Activated T-helper 1 cell treated with anti-CD3 and anti-CD28 coated beads, Interleukin-2, amount 50 U/mL, for 16 hours (primary cell): ENCODE measurements at places on chromosomes 3 and 15.

GRCh38 chr3:165389064-165389463 lies 192.9 kb upstream of the SLITRK3 start:
- no peak for DNase-seq

DNA sequence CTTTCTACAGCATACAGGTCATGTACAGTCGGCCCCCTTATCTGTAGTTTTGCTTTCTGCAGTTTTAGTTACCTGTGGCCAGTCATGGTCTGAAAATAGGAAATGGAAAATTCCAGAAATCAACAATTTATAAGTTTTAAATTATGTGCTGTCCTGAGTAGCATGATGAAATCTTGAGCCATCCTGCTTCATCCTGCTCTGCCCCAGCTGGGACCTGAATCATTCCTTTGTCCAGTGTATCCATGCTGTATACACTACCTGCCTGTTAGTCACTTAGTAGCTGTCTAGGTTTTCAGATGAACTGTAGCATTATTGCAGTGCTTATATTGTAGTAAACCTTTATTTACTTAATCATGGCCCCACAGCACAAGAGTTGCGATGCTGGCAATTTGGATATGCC lies 44.8 kb downstream of the AP4E1 start:
- no peak for DNase-seq

- no peak for DNase-seq
Measured at GRCh38 chr3:129336093-129336706, 57.5 kb downstream of the HMCES start.

DNA sequence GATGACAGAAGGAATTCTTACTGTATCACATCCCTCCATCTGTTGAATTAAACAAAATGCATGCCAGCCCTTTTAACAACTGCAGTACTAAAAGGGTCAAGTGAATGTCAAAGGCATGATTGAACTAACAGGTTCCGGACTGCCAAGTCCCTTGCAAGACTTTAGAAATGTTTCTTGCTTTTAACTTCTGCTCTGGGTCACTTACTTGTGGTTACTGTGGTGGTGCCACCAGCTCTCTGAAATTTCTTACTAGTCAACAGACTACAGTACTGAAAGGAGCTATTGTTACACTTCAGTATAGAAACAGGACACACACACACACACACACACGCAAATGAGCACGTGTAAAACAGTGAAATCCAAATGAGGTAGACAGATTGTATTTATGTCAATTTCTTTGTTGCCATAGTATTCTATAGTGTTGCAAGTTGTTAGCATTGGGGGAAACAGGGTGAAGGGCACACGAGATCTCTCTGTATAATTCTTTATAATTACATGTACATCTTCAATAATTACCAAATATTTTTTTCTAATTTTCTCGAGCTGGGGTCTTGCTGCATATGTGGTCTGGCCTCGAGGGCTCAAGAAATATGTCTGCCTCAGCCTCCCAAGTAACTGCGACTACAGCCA lies 79.9 kb upstream of the SLC25A26 start:
- no peak for DNase-seq
